ENCODE measurements at places on chromosomes 3 and 15. TPM values are rescaled to one million over a fixed set of nuclear protein-coding genes. Genes with fewer than 3 reads are reported as not detected.
A peak's percentile ranks its signal among the peaks of the same experiment; 100 is the strongest.

DNA sequence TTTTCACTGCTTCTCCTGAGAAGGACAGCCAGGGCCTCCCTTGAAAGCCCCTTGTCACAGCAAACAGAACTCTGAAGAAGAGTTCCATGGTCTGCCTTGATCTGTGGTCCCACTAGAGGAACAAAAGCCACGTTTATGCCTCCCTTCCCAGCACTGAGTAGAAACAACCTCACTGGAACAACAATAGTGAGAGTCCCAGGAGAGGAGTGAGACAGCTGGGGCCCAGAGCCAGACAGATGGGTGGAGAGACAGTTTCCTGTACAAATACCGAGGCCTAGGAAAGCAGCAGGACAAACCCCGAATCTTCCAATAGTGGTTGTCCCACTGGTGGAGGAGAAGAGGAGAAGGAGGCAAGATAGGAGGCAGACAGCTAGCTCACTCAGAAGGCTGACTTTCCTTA, 106.1 kb downstream of the WDR76 start:
- no peak for DNase-seq

Gene STRA6
- total RNA-seq, result 0.83 TPM

Gene ARNT2
- 3.1 TPM for total RNA-seq

GRCh38 chr15:63083541-63083940, 38.1 kb upstream of the LACTB start:
- DNase-seq, result no peak

- no peak for DNase-seq
Observed at GRCh38 chr3:170144437-170144843, 37.1 kb downstream of the PHC3 start.

Gene SLC9C1
- not detected for total RNA-seq

Gene SNURF
- total RNA-seq, result 21.5 TPM

DNA sequence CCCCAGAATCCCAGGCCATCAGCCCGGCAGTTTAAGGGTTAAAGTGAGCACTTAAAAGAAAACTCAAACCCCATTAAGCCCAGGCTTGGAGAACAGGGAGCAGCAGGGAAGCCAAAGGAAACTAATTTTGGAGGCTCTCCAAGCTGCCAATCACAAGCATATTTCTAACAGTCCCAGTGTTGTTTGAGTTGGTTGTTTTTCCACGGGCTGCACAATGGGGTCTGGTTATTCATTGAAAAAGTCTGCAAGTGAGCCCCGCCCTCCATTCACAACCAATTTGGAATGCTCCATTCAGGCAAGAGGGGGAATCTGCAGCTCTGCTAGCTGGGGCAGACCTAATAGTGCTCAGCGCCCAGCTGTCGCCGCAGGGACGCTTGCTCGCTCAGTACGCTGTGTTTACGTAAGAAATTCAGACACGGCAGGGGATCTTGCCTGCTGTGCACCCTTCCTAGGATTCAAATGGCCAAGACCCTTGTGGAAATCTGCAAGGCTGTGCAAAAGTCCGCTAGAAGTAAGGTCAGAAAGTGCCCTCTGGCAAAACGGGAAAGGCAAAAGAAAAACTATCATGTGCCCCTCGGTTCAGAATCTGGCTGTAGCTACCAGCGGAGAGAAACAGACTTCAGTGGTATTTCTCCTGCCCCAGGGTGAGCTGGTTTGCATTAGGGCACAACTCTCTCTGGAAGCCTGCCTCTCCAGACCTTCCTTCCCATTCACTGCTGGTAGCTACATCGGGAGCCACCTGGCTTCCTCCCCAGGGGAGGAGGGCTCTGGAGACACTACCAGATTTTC, 11.0 kb downstream of the ETV5 start:
- no peak for DNase-seq

DNA sequence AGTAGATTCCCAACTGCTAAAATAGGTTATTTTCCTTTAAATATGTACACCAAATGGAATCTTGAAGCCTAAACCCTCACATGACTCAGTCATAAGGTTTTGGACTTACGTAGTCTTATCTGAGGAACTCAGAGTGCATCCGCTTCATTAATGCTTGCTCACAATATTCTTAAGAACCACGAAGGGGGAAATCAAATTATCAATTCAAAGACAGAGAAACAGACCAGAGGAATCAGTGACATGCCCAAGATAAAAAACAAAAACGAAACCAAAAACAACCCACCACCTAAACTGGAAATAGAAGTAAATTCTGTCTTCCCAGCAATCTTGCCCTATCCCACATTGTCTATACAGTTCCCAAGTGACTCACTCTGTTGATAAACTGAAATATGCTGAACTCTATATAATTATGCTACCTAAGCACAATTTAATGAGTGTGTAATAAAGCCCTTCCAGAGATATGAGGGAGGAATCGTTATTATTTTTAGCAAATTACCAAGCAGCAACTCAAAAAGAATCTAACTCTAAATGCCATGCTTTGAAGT, 135.4 kb upstream of the CBLB start:
- no peak for DNase-seq

DNA sequence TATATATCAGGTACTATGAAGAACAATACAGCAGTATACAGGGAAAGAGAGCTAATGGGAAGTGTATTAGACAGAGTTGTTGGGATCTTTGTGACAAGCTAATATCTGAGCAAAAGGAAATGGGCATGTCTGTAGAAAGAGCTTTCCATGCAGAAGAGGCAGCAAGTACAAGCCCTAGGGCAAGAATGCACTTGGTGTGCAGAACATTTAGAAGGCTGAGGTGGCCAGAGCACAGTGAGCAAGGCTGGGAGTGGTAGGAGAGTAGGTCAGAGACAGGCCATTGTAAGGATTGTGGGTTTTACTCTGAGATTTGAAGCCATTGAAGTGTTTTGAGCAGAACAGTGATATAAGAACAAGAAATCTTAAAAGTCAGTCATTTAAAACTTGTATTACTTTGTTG, 353.9 kb upstream of the TGFBR2 start:
- DNase-seq, result no peak

- peak; percentile 99 for DNase-seq
Observed at GRCh38 chr3:122415762-122416654, at the start of gene WDR5B. Gene WDR5B (minus strand): TSS chr3:122416062. CDS start chr3:122415528, 534 bp downstream.

DNA sequence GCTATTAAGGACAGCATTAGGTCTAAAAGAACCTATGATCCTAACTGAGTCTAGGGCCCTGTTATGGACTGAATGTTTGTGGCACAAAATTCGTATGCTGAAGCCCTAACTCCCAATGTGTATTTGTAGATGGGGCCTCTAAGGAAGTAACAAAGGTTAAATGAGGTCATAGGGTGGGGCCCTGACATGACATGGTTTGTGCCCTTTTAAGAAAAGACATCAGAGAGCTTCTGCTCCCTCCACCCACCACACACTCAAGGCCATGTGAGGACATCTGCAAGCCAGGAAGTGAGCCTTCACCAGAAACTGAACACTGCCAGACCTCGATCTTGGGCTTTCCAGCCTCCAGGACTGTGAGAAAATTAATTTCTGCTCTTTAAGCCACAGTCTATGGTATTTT, 49.2 kb downstream of the PHC3 start:
- no peak for DNase-seq

- DNase-seq, result no peak
Observed at GRCh38 chr15:49817100-49817499, 196.3 kb downstream of the DTWD1 start.

GRCh38 chr3:21754839-21755238, 3.8 kb upstream of the ZNF385D start:
- DNase-seq, result no peak

DNA sequence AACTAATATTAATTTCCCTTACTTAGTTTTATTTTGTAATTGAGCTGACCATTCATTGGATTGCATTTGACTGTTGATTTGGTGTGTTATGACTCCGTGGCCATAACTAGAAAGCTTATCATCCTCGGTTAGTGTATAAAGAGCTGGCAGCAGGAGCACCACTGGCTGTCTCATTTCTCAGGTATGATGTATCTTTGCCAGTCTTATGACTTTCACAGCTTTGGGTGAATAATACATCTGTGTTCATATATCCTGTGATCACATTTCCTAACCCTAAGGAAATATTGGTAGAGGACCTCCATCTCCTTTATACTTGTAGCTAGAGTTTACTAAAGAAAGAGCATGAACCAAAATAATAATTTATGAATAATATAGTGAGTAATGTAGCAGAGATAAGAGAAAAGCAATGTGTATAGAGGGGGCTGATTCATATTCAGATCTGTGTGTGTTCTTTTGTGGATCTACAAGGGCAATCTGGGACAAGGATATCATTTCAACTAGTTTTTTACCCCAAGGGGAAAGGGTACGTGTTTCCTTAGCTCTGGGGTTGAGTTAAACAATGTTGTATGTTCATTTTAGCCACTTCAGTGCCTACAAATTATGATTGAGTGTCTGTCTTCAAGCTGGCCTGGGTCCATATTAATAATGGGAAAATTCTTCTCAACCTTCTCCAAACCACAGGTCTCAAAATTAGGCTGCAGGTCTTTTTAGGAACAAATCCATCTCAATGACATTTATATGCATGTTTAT, 901.7 kb downstream of the NTRK3 start:
- DNase-seq, result no peak

GRCh38 chr3:172289583-172289982, 158.7 kb downstream of the GHSR start:
- DNase-seq, result no peak

- peak; percentile 35 for DNase-seq
Observed at GRCh38 chr3:42685891-42686820, 819 bp downstream of the KLHL40 start.

Gene EIF4E3
- 20.6 TPM for total RNA-seq

DNA sequence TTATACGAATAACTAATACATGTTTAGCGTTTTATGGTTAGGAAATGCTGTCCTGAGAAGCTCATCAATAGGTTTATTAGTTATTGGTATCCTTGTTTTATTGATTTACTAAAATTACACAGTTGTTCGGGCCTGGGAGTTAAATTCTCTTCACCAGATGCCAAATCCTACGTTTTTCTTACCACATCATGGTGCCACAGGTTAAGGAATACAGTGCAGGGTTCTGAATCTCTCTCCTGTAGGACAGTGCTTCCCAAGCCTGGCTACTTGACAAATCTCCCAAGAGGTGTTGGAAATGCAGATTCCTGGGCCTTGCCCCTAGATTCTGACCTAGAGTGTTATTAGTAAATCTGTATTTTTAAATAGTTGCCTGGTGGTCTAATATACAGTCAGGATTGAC, 273.4 kb upstream of the LRRFIP2 start:
- no peak for DNase-seq

DNA sequence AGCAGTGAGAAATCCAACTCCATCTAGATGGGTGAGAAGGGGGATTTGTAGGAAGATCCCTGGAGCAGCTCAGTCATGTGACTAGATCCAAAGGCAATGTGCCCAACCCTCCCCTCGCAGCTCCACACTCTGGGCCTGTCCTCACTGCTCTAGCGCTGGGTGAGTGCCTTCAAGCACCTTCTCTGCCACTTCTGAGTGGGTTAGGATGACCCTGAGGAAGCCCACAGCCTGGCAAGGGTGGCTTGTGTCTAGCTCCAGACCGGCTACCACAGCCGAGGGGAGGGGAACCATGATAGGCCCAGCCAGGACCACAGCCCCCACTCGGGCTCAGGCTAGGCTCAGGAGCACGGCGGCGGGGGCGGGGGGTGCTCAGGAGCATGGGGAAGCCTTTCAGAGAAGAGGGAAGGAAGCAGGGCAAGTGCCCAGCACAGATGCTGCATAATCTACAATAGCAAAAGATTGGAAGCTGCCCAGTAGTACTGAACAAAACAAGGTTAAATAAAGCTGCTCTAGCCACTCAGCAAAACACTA, 1.7 kb downstream of the SPATA12 start:
- DNase-seq, result no peak

Gene VGLL3
- total RNA-seq, result 9.2 TPM

- DNase-seq, result no peak
Observed at GRCh38 chr3:119635719-119636118, 24.7 kb downstream of the POPDC2 start.

- DNase-seq, result no peak
Observed at GRCh38 chr3:170679190-170679589, 93.3 kb upstream of the SLC7A14 start.

Gene CTXN2
- not detected for total RNA-seq

- DNase-seq, result peak; percentile 92
Observed at GRCh38 chr3:32401556-32402081, 10.0 kb downstream of the CMTM7 start.

GRCh38 chr3:193563426-193563825, 8.7 kb upstream of the ATP13A4 start:
- no peak for DNase-seq

DNA sequence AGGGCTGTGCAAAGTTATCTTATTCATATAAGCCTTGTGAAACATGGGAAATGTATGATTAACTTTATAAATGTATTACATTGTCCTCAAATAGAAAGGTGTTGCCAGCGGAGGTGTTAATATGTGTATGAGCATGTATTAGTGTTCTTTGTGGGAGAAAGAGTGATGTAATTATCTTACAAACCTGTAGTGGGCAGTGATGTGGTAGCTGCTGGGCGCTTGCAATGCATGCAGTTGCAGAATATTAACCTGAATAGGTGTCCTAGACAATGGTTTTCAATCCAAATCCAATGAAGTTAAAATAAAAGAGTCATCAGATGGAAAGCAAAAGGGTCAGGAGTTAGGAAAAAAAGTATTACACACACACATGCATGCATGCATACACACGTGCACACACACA, 881.3 kb upstream of the CADM2 start:
- DNase-seq, result no peak

Gene MFN1
- 124 TPM for total RNA-seq

- DNase-seq, result peak; percentile 56
Observed at GRCh38 chr3:66822186-66823008, 175.7 kb upstream of the KBTBD8 start.

Gene SLC9A9
- 5.6 TPM for total RNA-seq
